Activated CD4-positive, alpha-beta T cell treated with anti-CD3 and anti-CD28 coated beads, Interleukin-2, Interleukin-6, amounts not matched to agents 100 ng/mL and 50 ng/mL, durations not matched to agents 16 hours and 8 hours (primary cell): ENCODE measurements at places on chromosomes 11 and 22.
A peak's percentile ranks its signal among the peaks of the same experiment; 100 is the strongest.

DNA sequence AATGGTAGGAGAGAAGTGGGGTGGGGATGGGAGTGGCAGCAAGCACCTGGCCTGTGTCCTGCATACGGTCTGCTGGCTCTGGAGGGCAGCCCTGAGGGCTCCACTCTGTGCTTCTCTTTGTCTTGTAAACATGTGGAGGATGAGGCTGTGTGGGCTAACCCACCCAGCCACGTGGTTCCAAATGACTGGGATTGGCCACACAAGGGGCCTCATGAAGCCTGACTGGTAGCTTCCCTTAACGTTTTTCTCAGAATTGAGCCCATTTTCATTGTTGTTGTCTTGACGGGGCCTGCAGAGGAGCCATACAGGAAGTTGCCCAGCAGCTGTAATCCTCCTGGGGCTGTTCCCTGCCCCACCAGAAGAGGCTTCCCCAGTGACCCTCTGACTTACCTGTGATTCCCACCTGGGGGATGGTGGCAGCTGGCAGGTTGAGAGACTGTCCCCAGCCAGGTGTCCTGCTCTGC lies 18.0 kb downstream of the DERL3 start:
- DNase-seq, result peak; percentile 64

DNA sequence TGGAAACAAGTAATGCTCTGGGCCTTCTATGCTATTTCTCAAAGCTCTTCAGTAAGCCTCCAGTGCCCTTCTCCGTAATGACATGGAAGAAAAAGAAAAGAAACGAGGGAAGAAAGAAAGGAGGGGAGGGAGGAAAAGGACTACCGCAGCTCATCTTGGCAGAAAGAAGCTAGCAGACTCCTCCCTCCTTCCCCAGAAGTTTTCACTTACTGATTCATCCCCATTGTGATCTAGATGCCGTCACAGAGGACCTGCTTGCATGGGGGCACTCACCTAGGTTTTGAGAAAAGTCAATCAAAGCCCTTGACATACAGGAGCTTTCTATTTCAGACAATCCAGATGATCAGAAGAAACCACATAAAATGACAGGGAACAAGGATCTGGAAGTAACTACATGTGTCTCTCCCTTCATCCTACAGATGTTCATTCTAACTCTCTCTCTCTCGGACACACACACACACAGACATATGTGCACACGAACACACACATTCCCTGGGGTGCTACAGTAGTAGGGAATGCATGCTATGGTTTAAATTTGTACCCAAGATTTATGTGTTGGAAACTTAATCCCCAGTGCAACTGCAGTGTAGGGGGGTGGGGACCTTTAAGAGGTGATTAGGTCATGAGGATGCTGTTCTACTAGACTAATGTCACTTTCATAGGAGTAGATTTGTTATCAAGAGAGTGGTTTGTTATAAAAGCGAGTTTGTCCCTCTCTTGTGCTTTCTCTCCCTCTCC lies 37.6 kb upstream of the RCN1 start:
- no peak for DNase-seq

DNA sequence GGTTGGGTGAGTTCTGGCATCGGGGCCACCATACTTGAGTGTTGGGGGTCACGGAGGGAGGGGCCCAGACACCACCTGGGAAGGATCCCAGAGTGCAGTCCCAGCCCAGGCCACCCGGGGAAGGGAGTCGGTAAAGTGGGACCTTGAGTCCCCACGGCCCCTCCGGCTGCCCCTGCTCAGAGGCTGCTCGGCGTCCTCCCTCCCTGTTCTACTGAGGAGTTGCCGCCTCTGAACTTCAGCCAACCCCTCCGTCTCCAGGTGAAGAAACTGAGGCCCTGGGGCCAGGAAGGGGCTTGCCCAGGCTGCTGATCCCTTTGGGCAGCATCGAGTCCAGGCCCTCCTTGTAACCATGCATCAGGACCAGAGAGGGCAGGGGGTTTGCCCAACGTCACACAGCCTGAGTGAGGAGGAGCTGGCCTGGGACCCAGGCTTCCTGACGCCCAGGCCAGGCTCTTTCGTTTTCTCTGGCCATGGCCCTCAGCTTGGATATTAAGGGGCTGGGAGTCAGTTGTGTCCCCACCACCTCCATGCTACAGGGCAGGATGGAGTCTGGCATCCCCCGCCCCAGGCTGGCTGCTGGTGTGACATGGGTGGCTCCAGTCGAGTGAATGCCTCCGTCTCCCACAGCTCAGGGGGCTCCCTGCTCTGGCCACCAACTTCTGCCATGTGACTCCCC lies 1.3 kb downstream of the PARVG start:
- DNase-seq, result peak; percentile 35

DNA sequence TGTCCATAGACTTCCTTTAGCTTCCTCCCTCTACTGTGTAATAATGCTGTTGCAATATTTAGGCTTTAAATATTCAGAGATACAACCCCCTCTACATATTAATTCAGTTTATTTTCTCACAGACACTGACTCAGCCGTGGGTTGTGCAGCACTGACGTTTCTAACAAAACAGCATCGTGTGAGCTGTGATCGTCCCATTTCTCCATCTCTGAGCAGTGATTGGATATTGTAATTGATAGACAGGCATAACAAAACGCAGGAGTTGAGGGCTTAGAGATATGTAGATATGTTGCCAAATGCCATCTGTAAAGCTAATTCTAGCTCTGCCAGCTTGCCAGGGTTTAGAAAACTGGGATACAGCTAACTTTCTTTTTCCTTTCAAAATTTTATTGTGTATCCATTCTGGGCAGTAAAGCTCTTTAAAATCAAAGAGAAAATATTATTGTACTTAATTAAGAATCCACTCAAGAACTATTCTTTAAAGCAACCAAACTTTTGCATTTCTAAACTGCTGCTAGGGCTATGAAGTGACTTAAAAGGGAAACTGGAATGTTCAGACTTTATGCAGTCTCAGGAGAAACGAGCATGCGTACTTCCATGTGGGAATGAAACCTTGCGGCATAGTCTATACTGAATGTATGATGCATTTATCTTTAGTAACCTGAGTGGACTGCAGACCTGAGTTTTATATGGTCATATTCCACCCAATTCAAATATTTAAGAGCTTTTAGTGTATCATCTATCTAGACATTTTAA lies 22.7 kb downstream of the BTBD10 start:
- DNase-seq, result no peak

GRCh38 chr22:46432164-46433068 lies 96.9 kb downstream of the TRMU start:
- DNase-seq, result peak; percentile 49

DNA sequence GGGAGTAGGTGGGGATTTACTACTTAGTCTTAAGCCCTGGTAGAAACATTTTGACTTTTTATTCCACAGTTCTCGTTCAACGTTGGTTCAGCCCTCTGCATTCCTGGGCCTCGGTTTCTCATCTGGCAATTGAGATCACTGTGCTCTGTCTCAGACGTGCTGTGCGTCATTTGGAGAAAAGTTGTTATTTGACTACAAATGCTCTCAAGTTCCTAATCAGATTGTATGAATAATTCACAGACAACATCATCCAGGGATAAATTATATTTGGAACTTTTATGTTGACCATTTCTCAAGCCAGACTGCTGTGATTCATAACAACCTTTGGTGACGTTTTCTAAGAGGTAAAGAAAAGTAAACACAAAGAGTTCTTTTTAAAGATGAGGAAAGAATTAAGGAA lies 69.2 kb downstream of the BLID start:
- DNase-seq, result no peak

- no peak for DNase-seq
Measured at GRCh38 chr11:118531597-118532084, 649 bp downstream of the TMEM25 start.

DNA sequence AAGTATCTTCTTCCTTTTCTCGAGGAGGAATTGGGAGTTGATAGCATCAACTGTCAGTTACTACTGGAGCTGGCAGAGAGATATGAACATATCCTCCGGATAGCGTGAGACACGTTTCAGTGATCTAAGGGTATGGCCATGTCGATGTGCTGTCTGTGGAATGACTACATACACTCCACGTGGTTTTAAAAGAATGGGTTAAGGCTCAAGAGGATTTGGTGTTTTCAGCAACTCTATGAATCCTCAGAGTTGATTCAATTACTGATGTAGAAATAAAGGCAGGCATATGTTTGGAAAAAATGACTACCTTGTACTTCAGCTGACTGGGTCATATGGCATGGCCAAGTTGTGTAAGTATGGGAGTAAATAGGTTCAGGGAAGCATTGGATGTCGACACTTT lies 22.9 kb downstream of the MMP13 start:
- no peak for DNase-seq

DNA sequence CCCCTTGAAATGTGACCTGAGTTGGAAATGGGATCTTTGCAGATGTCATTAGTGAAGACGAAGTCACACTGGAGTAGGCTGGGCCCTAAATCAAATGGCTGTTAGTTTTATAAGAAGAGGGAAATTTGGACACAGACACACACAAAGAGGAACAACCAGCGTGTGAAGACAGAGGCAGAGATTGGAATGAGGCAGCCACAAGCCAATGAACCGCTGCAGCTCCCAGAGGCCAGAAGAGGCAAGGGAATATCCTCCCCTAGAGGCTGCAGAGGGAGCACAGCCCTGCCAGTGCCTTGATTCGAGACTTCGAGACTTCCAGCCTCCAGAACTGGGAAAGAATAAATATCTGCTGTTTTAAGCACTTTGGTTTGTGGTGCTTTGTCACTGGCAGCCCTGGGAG lies 484.5 kb downstream of the MN1 start:
- DNase-seq, result no peak

DNA sequence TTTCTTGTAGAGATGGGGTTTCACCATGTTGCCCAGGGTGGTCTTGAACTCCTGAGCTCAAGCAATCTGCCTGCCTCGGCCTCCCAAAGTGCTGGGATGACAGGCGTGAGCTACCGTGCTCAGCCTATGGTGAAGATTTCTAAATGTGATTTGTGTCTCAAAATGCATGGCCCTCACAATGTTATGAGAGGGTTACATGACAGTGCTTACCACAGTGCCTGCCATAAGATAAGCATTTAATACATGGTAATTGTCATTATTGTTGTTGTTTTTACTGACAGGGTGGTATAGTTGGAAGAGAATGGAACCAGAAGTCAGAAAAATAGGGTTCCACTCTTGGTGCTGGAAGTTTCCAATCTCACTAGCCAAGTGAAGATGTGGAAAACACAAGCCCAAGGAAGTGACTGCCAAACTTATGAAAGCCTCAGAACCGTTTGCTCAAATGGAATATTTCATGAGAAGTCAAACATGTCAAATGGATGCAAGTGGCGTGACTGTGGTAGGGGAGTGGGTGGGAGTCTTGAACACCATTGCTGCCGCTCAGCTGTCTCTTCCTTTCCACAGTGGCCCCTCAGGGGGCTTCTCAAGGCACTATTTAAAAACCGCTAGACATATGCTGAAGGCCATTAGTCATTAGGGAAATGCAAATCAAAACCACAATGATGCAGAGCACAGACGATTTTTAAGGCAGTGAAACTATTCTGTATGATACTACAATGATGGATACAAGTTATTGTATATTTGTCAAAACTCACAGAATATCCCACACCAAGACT lies 29.1 kb upstream of the LMO2 start:
- DNase-seq, result no peak

GRCh38 chr11:118933486-118933885 lies 7.8 kb upstream of the BCL9L start:
- DNase-seq, result no peak

- DNase-seq, result no peak
Measured at GRCh38 chr11:11866203-11866602, 24.4 kb downstream of the USP47 start.

- DNase-seq, result no peak
Measured at GRCh38 chr11:11512502-11512901, 109.3 kb downstream of the GALNT18 start.
